ENCODE measurements at places on chromosomes 16 and 17.
A peak's percentile ranks its signal among the peaks of the same experiment; 100 is the strongest.

- no peak for DNase-seq
Measured at GRCh38 chr17:28524476-28525424, 18.6 kb downstream of the FOXN1 start.

GRCh38 chr17:68449021-68449739 is 8.1 kb downstream of the WIPI1 start:
- no peak for DNase-seq

- no peak for DNase-seq
Measured at GRCh38 chr16:9660898-9661297, 521.3 kb downstream of the GRIN2A start.

DNA sequence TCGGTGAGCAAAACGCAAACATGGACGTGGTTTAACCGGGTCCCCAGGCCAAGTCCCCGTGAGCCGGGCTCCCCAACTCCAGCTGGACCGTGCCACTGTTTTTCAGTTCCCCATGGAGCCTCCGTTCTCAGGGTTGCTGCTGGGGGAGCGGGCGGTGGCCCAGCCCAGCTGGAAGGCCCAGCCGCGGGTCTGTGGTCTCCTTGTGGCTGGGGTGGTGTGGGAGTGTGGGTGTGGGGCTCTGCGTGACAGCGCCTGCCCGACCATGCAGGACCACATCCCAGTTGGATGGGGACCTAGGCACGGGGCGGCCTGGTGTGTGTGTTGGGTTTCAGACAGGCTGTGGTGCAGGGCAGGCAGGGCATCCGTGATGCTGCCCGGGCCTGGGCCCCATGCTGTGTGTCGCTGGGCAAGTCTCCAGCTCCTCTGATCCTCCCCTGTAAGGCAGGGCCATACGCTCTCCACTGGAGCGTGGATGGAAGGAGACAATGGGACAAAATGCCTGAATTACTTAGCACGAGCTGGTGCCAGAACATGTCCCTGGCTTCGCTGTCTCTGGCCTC is 40.3 kb downstream of the COX4I1 start:
- DNase-seq = no peak

DNA sequence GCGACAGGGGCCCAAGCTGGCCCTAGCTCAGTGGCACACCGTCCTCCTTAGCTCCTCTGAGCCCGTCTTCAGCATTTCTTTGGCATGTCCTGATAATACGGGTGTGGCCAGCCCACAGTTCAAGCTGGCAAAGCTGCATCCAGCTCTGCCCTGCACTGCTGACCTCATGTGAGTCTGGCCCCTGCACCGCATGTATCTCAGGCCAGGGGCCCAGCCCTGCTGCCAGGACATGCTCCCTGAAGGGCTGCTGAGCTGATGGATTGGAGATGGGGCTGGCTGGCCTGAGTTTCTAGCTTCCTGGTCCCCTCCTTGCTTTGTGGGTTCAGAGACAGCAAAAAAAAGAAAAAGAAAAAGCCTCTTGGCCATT is 2.4 kb downstream of the DOC2B start:
- no peak for DNase-seq

DNA sequence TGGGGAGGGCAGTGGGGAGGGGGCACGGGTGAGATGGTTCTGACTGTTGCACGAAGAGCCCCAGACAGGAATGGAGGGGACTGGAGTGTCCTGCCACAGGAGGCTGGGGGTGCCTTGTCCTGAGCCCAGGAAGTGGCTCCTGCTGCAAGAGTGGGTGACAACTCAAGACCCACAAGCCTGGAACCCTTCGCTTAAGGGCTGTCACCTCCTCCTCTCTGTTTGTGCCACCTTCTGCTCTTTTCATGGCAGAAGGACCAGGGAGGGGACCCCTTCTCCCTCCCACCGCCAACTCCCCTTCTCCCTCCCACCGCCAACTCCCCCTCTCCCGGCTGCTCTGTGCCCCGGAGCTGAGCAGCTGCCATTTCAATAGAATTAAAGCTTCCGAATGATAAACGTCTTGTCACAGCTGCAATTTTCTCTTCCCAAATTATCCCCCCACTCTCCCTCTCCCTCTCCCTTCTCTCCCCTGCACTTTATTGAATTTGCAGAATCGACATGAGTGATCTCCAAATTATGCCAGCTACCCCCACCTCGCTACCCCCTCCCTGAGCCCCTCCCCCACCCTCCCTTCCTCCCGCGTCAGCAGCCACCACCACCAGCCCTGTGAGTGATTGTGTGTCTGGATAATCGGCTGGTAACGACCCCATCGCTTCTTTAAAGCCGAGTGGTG is 13.7 kb downstream of the GJD3 start:
- no peak for DNase-seq

DNA sequence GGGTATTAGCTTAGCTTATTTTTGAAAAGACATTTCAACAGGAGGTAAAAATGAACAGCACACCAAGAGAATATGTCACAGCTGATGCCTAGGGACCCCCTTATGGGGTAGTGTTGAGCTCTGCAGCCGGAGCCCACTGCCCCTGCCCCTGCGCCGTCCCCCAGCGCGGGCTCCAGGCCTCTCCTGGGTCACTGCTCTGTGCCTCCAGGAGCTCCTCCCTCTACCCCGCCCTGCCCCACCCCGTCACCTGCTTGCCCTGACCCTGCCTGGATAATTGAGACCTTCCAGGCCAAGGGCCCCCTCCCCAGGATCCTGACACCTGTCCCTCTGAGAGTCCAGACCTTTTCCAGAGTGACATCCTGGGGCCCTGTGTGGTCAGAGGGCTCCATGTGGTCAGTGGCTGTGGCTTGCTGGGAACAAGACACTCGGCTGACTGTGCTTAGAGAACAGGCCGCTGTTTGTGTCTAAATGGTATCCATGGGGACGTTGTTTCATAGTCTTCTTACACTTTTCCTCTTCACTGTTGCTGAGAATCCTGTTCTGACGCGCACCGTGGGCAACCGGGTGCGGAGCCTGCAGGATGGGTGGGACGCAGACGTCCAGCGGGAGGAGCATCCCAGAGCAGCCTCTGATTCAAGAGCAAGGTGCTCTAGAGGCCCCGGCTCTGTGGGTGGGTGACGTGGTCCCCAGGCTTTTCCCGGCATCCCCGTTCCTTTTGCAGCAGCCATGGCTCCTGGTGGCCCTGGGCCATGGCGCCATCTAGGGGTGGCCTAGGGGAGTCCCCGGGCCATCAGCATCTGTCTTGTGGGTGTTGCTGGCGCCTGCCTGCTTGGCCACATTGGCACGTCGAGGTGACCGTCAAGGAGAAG is 20.0 kb upstream of the WFIKKN1 start:
- DNase-seq = peak; percentile 39

DNA sequence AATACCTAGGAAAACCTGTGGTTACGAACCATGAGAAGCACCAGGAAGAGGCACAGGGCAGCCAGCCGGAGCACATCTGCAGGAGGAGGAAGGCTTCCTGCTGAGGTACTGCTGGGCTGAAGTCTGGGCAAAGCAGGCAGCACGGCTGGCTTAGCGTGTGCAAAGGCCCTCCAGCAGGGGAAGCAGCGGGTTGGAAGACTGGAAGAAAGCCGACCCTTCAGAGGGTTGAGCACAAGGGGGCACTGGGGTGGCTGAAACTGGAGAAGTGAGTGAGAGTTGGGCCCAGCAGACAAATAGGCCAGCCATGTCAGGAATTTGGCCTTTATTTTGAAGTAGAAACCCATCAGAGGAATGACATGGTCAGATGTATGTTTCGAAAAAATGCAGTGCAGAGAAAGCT is 12.1 kb upstream of the HSD3B7 start:
- no peak for DNase-seq

- DNase-seq = no peak
Measured at GRCh38 chr17:82204831-82205719, 7.6 kb downstream of the CCDC57 start.

DNA sequence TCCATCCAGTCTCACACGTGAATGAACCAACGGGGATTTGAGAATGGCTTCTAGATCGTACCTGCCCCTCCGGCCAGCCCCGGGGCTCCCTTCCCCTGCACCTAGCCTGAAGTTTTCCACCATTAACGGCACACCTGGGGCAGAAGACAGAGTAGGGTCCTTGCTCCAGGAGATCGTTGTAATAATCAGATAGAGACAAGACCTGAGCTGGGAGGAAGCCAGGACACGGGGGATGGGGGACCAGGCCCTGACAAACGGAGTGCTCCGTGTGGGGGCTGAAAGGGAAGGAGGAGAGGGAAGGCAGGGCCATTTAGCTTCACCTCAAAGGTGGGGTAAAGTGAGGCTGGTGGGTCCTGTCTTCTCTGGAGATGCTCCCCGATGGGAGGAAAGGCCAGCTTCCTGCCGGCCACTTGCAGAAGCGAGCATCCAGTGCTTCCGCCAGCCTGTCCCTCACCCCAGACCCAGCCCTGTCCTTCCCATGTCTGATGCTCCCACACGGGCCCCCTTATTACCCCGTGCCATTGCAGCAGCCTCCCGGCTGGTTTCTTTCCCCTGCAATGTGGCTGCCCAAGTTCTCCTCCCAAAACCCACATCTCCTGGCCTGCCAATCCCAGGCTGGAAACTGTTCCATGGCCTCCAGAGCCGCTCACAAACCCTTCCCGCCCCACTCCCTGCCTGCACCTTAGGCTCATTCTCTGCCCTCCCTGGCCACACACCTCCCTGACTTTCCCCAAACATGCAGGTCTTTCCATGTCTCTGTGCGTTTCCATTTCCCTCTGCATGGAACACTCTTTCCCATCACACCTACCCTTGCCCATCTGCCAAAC is 79.3 kb downstream of the MRC2 start:
- no peak for DNase-seq

All from stimulated activated CD8-positive, alpha-beta memory T cell treated with anti-CD3 and anti-CD28 coated beads, Interleukin-7, amount 100 ng/mL, for 48 hours (primary cell).